Stimulated activated CD8-positive, alpha-beta memory T cell treated with anti-CD3 and anti-CD28 coated beads, Interleukin-15, amount 100 ng/mL, for 4 hours (primary cell): ENCODE measurements at places on chromosomes 5 and 9.

DNA sequence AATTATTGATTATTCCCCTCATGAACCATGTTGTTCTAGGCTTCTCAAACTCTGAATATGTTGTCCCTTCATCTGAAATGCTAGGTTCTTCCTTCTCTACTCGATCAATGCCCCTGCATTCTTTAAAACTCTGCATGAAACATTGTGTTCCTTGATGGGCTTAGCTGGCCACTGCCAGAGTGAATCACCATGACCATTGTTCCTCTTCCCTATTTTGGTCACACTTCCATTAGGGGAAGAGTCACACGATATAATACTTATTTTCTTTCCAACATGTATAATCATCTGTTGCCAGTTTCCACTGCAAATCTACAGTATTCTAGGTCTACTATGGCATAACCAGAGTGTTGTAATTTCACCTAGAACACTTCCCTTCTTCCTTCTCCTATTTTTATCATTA is 247.9 kb downstream of the TRPM3 start:
- DNase-seq, result no peak

- no peak for DNase-seq
These were observed 439.9 kb downstream of the GADD45G start for GRCh38 chr9:90044710-90045151.

GRCh38 chr5:42557689-42558088 is 134.4 kb downstream of the GHR start:
- DNase-seq, result no peak

- DNase-seq, result no peak
These were observed 5.8 kb upstream of the SNAPC3 start for GRCh38 chr9:15416880-15417279.

DNA sequence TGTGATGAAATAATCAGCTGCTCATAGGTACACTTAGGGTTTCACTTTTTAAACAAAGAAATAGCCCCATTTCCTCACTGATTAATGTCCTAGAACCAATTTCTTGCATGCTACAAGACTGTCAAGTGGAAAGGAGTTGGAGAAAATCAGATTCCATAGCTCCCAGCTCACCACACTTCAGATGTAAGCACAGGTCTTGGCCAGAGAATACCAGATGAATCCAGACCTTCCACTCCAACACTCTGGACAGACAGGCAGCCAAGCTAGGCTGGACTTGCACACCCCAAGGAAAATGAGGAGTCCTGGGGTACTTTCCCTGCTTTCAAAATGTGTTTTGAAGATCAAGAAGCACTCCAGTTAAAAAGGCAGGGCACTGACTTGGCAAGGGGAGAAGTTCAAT is 68.5 kb downstream of the KLHL3 start:
- DNase-seq, result no peak

- no peak for DNase-seq
These were observed 715.5 kb downstream of the TLR4 start for GRCh38 chr9:118419676-118420075.

- DNase-seq, result no peak
These were observed 189.0 kb downstream of the SNCAIP start for GRCh38 chr5:122501089-122501435.

DNA sequence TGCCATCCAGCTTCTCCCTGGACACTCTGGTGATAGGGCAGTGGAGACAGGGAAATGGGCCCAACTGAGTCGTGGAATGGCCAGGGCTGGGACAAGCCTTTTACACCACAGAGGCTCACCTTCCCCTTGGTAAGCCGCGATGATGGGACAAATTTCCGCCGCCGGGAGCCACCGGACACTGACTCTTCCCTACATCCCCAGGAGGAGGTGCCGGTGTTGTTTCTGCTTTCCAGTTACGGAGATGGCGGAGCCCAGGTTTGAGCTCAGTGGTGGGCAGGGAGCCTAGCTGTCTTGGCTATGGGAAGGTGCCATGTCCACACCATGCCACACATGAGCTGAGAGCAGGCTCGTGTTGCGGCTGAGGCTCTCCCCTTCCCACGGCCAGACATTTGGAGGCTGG is 19.9 kb upstream of the WNK2 start:
- DNase-seq, result no peak

GRCh38 chr5:155193483-155194107 is 180.0 kb downstream of the KIF4B start:
- DNase-seq, result no peak

DNA sequence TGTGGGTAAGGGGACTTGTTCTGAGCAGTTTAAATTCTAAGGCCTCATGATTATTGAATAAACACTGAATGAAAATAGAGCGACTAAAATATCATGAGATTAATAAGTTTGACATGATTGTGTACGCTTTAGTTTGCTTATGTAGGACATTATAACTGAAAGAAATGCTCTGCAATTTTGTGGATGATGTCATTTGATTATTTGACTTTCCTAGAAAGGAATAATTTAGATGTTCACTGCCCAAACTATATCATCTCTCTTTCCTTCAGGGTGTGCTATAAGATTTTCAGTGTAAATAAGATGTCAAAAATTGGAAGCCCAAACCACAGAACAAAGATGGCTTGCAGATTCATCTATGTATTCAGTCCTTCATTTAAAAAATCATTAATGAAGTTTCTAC is 115.7 kb upstream of the MTAP start:
- no peak for DNase-seq

DNA sequence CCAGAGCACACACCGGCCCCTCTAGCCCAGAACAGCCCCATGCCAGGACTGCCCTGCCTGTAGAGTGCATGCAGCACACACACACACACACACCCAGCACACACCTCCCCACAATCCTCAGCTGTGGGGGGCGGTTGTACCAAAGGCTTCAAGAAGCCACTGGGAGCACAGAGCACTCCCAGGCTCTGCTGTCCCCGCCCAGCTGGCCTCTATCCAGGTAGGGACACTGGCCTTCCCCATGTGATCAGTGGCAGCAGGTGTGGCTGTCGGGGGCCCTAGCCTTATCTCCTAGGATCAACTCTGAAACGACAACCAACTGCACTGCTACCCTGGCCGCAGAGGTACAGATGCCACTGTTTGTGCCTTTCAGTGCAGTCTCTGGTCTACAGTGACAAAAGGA is 2.0 kb downstream of the ANAPC2 start:
- DNase-seq, result no peak

- no peak for DNase-seq
These were observed 6.8 kb downstream of the GZMK start for GRCh38 chr5:55030676-55031369.

GRCh38 chr5:123124126-123124858 is 35.3 kb downstream of the PRDM6 start:
- DNase-seq, result no peak

DNA sequence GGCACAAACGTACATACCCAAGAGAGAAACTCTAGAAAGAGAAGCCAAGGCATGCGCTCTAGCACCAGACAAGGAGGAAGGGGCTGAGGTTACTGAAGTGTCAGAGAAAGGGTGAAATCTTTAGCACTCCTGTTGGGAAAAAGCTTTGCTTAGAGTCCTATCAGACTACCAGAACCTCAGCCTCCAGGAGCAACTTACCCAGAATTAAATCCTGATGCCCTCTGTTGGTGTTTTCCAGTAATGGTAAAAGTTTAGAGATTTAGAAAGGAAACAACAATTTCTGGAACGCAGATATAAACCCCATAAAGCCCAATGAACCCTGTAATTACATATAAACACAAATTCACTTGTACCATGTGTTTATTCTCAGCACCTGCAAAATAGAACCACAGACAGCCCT is 33.2 kb upstream of the ASTN2 start:
- DNase-seq, result no peak

DNA sequence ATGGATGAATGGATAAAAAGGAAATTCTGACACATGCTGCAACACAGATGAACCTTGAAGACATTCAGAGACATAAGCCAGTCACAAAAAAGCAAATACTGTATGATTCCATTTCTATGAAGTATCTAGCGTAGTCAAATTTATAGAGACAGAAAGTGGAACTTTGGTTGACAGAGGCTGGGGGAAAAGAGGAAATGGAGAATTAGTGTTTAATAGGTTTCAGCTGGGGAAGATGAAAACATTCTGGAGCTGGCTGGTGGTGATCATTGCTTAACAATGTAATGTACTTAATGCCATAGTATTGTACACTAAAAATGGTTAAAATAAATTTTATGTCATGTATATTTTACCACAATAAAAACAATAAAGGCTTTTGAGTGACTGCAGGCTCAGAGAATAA is 24.2 kb downstream of the PPIC start:
- DNase-seq, result no peak

DNA sequence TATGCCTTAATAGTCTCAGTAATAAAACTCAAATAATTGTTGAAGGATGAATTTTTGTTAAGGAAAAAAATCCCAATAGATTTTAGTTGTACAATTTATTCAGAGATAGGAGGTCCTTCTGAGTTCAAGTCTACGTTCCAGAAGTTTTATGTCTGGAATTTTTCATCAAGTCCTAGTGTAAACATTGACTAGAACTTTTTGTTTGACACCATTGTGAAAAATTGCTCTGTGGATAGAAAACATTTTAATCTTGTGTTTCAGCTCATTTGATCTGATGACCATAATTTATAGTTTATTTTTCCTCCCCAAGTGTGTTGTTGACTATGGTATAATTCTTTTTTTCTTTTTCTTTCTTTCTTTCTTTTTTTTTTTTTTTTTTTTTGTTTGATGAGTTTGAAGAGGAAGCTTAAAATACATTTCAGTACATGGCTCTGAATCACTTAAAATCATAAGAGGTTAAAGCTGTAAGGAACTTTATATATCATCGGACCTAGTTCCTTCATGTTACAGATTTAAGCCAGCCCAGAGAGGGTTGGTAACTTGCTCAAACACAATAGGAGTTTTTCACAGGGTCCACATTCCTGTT is 20.7 kb downstream of the ITGA1 start:
- DNase-seq, result no peak

DNA sequence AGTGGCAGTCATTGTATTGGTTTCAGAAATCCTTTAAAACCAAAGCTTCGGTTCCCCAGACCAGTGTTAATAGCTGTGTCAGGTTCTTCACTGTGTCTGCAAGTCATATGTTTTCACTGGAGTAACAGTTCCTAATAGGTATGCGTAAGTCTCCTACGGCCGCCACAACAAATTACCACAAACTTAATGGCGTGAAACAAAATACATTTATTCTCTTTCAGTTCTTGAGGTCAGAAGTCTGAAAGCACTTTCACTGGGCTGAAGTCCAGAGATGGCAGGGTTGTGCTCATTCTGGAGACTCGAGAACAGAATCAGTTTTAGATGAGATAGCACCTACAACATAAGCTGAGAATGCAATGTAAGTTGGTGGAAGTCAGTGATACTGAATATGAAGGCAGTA is 556.2 kb downstream of the TLE4 start:
- DNase-seq, result no peak

DNA sequence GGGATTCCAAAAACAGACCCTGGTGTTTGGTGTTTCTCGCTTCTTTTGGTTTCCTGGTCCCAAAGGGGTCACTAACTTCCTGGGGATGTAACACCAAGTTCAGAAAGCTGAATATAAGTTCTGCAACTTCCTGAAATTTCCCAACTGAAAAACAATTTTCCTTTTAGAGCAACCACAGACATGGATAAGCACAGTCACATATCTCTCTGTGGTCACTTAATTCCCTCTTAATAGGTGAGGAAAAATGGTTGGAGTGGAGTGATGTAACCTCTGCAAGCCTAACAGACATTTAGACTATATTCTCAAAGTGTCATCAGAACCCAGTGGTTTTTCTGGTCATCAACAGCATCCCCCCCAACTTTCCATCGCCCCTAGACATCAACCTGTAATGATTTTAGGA is 135.3 kb downstream of the PRELID2 start:
- no peak for DNase-seq

GRCh38 chr9:126783949-126784348 is 20.9 kb upstream of the ZBTB43 start:
- DNase-seq, result no peak

DNA sequence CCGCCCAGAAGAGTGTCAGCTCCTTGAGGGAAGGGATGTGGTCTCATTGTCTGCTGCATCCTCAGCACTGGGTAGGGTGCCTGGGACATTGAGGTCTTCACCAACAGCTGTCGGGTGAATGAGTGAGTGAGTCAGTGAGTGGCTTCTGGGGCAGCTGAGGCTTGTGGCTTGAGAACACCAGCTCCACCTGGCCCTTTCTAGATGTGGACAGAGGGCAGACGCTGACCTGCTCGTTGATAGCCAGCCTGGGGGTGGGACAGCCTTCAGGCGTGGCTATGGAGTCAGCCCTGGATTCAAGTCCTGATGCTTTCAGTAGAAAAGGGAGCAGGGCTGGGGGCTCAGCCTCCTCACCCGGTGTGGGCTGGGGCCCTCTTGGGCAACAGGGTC is 215.1 kb downstream of the C9orf50 start:
- no peak for DNase-seq

GRCh38 chr5:60594715-60595477 is 105.1 kb downstream of the DEPDC1B start:
- no peak for DNase-seq

DNA sequence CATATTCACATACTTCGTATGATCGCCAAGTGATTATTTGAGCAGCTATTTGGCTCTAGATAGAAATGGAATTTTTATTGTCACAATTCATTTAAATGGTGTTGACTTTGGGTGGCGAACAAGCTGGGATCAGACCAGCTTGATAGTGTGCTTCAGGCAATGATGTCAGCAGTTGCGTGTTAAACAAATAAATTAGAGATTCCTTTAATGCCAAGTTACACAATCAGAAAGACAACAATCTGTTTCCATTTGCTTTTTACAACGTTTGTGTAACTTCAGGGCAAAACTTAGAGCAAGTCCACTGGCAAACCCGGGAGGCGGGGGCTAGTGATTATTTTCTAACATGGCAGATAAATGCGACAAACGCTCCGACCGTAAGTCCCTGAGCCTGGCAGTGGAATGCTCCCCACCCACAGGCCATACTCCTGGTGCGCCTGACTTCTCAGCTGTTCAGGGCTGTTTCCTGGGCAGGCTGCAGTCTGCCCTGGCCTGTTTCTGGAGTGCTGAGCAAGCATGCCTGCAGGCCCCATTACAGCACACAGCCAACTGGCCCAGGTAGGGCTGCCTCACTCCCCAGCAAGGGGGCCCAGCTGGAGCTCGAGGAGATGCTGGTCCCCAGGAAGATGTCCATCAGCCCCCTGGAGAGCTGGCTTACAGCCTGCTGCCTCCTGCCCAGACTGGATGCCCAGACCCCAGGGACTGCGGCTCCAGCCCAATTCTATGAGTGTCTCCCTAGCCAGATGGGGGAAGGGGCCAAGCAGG is 88.7 kb downstream of the BASP1 start:
- no peak for DNase-seq

DNA sequence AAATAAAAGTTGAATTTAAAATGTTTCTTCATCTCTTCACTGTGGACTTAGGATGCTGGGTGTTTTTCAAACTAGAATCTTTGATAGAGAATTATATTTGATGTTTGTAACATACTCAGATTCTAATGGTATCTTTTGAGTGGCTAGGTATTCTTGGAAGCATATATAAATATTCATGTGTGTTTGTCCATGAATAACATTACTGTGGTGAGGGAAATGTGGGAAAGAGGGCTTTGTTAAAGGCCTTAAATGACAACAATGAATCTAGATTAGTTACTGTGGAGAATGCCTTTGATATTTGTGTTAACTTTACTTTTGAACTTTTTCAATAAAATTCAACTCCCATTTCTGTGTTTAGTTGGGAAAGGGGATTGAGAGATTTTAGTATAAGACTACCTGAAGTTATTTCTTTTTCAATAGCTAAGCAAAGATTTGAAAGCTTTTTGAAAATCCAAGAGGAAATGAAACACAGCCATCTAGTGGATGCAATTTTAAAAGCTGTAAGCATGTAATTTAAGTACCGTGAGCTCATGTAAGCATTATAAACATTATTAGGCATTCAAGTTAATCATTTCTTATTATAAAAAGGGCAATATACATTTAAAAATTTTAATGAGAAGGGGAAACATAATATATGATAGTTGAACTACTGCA is 69.6 kb downstream of the CCDC171 start:
- DNase-seq, result no peak

- no peak for DNase-seq
These were observed 19.4 kb upstream of the HMCN2 start for GRCh38 chr9:130246126-130246525.
